NCI-H446 treated with DMSO at 0.1 percent for 48 hours (cell line): ENCODE measurements at places on chromosomes 12 and 14.

- no peak for DNase-seq
Observed at GRCh38 chr14:74702293-74702692, 10.6 kb downstream of the AREL1 start.

DNA sequence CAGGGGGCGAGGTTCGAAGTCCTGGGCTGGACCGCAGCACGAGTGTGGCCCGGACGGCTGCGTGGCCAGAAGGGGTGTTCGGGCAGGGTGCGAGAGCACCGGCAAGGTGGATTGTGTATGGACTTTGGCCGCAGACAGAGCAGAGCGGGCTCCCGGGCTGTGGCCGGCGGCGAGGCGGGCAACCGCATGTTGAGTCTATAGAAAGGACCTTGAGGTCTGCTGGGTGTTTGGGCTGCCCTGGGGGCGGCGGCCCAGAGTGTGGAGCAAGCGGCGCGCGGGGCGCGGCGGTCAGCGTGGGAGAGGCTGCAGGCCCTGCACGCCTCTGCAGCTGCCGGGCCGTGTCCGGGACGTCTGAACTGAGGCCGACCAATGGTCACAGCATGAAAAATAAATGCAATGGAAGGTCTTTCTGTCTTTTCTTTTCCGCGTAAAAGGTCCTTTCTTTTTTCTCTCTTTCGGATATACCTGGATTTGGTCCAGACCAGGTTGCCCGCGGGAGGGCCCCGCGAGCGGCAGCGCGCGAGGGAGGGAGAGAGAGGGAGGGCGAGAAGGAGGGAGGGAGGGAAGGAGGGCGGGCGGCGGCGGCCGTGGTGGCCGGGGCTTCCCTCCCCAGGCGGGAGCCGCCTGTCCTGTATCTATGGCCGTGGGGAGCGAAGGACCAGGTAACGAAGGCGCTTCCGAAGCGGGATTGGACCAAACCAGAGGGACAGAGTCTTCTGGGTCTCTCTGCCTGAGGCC is 5.5 kb upstream of the HOXC9 start:
- no peak for DNase-seq

DNA sequence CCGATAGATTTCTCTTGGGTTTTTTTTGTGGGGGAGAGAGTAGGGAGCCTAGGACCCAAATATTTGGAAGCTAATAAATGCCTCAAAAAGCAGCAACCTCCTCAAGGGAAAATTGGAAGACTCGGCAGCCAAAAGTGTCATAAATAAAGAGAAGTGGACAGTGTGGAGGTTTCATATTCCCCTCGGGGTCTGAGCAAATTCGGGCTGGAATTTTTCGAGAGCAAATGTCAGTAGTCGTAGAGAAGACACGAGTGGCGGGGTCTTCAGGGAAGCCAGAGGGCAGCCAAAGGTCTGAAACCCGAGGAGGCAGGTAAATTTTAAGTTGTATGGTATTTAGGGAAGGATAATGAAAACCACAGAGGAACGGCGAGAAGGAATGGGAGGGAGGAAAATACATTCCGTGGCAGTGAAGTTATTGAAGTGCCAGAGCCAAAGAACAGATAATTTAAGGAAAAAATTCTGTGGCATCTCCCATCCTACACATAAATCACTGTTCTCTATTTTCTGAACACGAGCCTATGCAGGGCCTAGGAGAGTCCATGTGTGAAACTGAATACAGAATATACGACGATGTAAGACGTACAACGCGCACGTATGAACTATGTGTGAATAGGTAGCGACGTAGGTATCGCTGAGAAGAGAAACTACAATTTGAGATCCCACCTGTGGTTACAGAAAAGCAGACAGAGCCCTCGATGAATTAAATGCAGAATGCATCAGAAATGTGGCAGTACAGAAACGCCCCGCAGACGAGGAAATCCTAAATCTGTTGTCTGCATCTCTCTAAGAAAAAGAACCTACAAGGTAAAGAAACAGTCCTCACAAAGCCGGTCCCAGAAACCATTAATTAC is 12.9 kb downstream of the BCL11B start:
- DNase-seq = no peak

GRCh38 chr12:117572755-117573154 is 211.3 kb upstream of the NOS1 start:
- DNase-seq = no peak

DNA sequence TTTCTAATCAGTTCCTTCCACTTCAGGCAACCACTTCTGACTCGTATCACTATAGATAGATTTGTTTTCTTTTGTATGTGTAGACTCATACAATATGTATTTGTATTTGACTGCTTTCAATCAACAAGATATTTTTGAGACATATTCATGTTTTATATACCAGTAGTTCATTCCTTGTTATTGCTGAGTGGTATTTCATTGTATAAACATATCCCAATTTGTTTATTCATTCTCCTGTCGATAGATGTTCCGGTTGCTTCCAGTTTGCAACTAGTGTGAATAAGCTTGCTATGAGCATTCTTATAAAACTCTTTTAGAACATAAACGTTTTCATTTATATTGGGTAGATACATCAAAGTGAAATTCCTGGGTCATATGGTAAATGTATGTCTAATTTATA is 119.2 kb downstream of the FIGNL2 start:
- DNase-seq = no peak

GRCh38 chr12:31804185-31804504 is 75.3 kb upstream of the AMN1 start:
- DNase-seq = no peak

- no peak for DNase-seq
Observed at GRCh38 chr12:46493834-46494181, 121.2 kb upstream of the SLC38A2 start.

GRCh38 chr12:125193376-125194152 is 128.3 kb downstream of the AACS start:
- DNase-seq = no peak

GRCh38 chr12:16148938-16149337 is 128.5 kb downstream of the SLC15A5 start:
- no peak for DNase-seq

- no peak for DNase-seq
Observed at GRCh38 chr12:69066492-69067373, 133.8 kb upstream of the CPM start.

- no peak for DNase-seq
Observed at GRCh38 chr14:61460718-61461611, 139.6 kb downstream of the PRKCH start.

- no peak for DNase-seq
Observed at GRCh38 chr12:13227191-13227590, 30.7 kb downstream of the EMP1 start.

DNA sequence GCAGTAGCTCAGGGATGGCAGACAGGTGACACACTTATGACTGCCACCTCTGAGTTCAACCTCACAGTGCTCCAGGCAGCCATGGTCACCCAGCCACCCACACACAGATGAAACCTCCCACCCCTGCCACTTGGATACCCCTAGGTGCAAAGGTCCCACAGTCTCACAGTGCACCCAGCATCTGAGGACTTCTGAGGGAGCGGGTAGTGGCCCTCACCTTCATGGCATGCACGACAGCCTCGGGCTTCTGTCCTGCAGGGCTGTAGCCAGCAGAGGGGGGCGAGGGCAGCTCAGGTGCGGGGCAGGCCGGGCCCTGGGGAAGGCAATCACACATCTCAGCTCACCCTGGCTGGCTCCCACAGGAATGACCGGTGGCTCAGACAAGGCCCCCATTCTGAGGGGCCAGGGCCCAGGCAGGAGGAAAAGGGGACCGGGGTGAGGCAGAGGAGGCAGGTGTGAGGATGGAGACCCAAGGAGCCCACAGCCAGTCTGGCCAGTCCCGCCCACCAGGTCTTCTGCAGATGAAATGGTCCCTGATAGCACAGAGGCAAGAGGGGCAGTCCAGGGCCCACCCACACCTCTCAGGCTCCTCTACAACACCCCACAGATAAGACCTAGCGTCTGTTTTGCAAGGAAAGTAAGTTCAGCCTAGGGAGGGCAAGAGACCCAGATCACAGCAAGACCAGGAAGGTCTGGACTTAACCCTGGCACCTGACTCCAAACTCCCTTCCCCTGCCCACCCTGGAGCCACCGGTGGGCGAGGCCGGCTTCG is 35.8 kb downstream of the CCNK start:
- DNase-seq = no peak

DNA sequence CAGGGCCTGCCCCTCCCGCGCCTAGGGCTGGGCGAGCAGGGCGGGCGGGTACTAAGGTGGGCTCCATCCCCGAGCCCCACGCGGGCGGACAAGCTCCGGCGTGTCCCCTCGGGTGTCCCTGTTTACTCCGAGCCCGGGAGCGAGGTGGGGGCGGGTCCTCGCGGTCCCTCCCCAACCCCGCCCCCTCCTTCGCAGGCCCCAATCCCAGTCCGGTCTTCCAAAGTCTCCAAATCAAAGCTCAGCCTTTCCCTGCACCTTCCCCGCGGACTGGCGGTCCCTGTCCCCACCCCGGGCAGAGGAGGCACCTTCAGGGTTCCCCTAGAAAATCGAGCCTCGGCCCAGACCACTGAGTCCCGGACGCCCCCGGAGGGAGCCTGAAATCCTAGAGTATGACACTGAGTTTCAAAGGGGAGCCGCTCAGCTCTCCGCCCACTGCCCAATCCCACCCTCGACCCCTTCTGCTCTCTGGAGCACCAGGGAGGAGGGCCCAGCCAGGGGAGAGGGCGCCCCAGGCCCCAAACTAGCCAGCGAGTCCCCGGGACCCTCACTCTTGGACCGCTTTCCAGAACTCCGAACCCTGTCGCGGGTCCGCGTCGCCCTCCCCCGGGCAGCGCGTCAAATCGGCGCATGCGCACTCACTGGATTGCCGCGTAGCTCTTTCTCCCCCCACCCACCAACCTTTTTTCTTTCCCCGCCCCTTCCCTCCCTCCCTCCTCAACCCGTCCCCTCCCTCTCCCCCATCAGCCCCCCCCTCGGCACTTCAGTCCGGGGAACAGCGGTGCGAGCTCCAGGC is at the start of gene LRP1:
Gene LRP1, plus strand, starts transcription at position 758 of the 793 bp plus-strand sequence. CDS start 482 bp downstream, outside the sequence.
- peak; percentile 39 for DNase-seq

DNA sequence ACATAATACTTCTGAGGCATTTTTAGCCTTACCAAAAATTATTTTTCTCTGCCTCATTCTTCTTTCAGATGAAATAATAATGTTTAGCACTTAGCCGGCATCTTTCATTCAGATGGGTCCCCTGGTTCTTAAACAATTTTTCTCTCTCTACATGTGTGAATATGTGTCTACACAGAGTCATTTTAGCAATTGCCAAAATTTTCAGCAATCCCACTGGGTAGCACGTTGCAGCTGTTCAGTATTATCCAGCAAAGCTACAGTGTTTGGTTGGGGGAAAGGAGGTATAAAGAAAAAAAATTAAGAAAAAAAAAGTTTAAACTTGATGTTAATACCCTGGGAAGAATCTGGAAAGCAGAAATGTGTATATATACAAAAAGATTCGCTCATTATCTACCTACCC is 160.5 kb upstream of the TRHDE start:
- no peak for DNase-seq

DNA sequence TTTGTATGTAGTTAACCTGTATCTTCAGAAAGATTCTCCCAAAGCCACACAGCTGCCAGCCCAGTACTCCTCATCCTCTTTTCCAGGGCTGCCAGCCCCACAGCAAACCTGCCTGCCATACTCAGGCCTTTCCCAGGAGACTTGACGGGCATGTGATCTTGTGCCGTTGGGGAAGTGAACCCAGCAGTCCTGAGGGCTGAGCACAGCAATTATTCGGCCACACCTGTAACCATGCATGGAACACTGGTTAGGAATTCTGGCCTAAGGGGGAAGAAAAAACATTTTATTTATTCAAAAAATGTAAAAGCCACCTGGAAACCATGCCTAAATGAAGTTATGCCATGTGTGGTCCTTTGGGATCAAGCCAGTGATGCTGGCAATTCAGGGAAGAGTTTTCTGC is 145.3 kb downstream of the GRIN2B start:
- no peak for DNase-seq

DNA sequence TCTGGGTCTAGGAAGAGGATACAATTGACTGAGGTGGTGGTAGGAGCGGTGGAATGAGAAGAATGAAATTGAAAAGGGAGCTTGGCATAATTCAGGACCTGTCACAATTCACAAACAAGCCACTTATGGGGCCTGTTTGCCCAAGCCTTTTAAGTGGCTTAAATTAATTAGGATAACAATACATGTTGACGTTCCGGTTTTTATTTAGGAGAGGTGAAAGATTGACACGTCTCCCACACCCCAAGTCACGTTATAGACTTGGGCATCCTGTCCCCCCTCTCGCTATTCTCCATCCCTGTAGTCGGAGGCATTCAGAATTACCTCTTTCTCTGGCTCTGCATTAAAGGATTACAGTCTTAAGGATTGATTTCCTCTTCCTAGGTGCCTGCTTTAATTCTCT is 954 bp upstream of the CALCOCO1 start:
- no peak for DNase-seq

- no peak for DNase-seq
Observed at GRCh38 chr12:122523280-122523679, 3.5 kb downstream of the RSRC2 start.

GRCh38 chr12:24664161-24664880 is 284.6 kb downstream of the BCAT1 start:
- no peak for DNase-seq

DNA sequence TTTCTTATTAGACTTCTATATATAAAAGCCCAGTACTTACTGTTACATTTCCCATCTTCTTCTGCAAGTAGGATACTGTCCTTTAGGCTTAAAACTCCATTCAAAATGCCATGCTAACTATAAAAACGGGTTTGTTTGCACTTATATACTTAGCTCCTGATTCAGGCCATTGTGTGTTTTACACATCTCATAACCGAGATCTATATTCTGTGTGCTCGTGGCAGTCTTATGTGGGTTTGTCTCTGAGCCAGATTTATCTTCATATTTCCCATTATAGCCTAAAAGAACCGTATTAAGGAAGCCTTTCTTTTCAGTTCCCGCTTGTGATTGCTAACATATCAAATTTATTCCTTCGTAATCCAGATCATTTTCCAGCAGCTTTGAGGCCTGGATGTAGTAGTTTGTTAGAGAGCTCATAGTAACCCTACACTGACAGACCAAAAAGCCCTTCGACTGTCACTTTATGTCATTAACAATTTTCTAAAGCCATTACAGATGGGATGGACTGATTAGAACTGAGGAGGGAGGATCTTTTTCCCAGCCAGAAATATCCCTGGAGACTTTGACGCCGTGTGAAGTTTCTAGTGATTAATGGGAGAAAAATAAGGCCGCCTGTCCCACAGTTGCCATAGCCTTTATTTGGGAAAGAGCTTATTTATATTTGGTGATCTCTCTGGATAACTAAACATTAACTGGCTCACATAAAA is 508.5 kb downstream of the FOXG1 start:
- peak; percentile 96 for DNase-seq
